ENCODE measurements at places on chromosomes 7 and 10.

- DNase-seq: no peak
These were observed 506.3 kb downstream of the TYW1 start for GRCh38 chr7:67502929-67503328.

DNA sequence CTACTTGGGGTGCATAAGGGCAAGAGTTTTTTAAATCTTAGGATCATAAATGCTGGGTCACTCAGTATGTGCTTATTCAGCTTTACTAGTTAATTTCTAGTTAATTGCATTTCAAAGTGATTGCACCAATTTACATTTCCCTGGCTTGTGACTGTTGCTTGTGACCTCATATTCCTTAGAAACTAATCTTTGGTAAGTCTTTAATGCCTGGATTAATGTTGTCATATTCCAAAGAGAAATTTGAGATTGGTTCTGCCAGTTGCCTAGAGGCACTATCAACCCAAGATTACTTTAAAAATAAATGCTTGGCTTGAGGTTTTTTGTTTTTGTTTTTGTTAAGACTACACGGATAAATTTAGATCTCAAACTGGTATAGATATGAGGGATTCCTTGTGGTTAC is 103.1 kb downstream of the ANK3 start:
- no peak for DNase-seq

DNA sequence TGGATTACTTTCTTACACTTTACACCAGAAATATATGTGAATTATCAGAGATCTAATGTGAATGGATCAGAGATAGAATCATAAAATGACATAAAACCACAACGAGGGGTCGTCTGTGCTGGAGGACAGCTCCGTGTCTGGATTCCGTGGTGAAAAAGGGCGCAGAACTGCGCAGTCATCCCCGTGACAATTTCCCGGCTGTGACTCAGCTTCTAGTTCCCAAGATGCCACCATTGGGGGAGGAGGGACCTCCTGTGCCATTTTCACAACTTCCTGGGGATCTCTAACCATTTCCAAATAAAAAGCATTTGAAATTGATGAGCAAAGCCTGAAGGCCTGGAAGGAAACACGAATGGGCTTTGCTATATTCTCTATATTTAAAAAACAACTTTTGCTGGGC is 72.1 kb downstream of the PDGFA start:
- DNase-seq: no peak

DNA sequence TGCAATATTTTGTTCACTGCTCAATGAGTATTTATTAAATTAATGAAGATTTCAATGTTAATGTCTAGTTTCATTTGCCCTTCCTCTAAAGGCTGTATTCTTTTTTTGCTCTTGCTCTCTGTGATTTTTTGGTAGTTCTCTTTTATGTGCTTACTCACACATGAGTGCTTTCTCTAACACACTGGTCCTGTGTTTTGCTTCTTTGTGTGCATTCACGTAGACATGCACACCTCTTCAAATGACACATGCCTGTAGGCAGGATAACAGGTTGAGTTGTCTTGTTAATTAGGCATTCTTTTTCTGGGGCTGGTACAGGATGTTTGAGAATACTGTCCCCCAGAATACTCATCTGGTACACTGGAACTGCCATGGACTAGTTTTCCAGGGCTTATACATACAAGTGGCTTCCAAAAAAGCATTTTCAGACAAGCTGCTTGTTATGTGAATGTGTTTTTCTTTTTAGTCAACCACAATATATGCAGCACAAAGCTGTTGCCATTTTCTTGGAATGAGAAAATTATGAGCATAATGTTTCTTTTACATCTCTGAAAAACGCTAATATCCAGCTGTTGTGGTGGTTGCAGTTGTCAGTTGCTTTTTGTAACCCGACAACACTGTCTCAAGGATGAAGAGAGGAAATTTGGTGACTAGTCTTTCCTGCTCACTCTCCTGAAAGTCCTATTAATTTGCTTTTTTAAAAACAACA is 416.4 kb downstream of the AUTS2 start:
- peak; percentile 7 for DNase-seq

GRCh38 chr10:47419421-47419820 is 35.3 kb upstream of the ZNF488 start:
- no peak for DNase-seq

DNA sequence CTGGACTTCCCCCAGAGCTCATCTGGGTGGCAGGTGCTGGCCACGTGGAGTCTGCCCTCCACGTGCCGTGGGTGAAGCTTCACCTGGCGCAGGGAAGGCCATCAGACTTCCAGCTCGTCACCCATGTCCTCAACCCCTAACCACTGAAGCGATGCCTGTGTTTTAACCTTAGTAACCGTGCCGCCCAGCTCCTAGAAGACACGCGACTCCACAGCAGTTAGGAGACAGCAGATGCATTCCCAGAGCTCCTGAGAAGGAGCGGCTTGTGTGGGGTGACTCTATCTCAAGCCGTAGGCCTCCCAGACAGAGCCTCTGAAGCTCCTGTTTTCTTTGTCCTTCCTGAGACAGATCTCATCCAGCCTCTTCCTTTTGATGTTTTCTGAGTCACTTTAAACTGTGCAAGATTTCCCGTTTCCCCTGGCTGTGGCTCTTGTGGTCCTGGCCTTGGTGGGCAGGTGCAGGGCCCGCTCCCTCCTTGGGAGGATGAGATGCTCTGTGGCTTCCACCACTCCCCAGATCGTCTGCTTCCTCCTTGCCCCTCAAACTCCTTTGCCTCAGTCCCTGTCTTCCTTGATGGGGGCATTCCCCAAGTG is 41.4 kb upstream of the AP5Z1 start:
- no peak for DNase-seq

GRCh38 chr7:139693651-139694388 is 84.0 kb downstream of the HIPK2 start:
- no peak for DNase-seq

- DNase-seq: no peak
These were observed 154.4 kb downstream of the AMPH start for GRCh38 chr7:38476764-38477163.

- no peak for DNase-seq
These were observed 6.6 kb downstream of the C10orf90 start for GRCh38 chr10:126663880-126664279.

- DNase-seq: no peak
These were observed 228.5 kb downstream of the TCERG1L start for GRCh38 chr10:131082991-131083481.

GRCh38 chr10:36181426-36182178 is 539.5 kb upstream of the FZD8 start:
- DNase-seq: no peak

DNA sequence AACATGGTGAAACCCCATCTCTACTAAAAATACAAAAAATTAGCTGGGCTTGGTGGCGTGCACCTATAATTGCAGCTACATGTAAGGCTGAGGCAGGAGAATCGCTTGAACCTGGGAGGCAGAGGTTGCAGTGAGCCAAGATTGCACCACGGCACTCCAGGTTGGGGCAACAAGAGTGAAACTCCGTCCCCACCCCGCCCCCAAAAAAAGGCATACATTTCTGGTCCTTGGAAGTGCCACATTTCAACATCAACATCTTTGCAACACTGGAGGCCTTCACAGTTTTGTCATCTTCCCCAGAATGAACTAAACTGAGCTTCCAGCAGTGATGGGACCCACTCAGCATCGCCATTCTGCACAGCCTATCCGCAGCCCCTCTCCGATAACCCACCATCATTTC is 36.6 kb downstream of the FAM53B start:
- no peak for DNase-seq

- no peak for DNase-seq
These were observed 12.2 kb upstream of the C10orf105 start for GRCh38 chr10:71731791-71732190.

All from GM13976 (cell line).